DMS153 (cell line): ENCODE measurements at places on chromosomes 7 and 10.
A peak's percentile ranks its signal among the peaks of the same experiment; 100 is the strongest.

DNA sequence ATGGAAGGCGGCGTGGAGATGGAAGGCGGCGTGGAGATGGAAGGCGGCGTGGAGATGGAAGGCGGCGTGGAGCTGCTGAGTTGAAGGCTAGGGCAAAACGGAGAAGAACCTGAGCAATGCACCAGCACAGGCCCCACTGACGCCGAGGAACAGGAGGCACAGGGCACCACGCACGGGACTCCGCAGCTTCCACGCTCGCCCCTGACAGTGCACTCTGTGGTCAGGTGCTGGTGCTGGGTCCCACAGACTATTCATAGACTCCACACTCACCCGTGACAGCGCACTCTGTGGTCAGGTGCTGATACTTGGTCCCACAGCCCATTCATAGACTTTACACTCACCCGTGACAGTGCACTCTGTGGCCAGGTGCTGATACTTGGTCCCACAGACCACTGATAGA lies 34.0 kb downstream of the CPXM2 start:
- no peak for DNase-seq

DNA sequence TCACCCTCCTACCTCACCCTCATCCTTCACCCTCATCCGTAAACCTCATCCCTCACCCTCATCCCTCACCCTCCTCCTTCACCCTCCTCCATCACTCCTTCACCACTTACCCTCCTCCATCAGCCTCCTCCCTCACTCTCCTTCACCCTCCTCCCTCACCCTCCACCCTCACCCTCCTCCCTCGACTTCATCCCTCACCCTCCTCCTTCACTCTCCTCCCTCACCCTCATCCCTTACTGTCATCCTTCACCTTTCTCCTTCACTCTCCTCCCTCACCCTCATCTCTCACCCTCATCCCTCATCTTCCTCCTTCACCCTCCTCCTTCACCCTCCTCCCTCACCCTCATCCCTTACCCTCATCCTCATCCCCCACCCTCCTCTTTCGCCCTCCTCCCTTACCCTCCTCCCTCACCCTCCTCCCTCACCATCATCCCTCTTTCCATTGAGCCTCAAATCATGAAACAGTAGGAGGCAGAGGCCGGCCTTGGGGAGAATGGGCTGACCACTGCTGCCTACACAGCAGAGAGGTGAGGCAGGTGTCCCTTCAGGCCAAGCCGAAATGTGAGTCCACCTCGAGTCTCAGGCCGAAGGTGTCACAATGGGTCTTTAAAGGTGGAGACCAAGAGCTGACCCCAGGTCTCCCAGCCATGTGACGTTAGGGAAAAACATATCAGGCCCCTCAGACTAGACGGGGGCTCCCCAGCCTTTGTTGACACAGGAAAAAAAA lies 53.0 kb downstream of the PDGFA start:
- DNase-seq: no peak

GRCh38 chr10:51524041-51524440 lies 175.4 kb downstream of the CSTF2T start:
- no peak for DNase-seq

- peak; percentile 37 for DNase-seq
These were observed 163.8 kb upstream of the KLF6 start for GRCh38 chr10:3948843-3949242.

- no peak for DNase-seq
These were observed 33.9 kb downstream of the LRRC4 start for GRCh38 chr7:127997226-127997922.

GRCh38 chr7:51973071-51973470 lies 656.5 kb upstream of the COBL start:
- DNase-seq: peak; percentile 14

DNA sequence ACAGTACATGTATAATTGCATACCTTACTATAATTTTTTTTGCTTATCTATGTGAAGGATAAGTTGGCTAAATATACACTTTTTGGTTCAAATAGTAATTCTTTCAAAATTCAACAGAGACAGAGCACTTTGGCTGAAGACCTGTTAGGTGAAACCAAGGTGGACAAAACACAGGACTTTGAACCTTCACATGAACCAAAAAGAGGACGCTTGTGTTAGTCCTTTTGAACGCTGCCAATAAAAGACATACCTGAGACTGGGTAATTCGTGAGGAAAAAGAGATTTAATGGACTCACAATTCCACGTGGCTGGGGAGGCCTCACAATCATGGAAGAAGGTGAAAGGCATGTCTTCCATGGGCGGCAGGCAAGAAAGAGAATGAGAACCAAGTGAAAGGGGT lies 4.7 kb upstream of the AGMO start:
- no peak for DNase-seq

GRCh38 chr10:117622471-117623184 lies 80.1 kb downstream of the EMX2 start:
- no peak for DNase-seq

- DNase-seq: no peak
These were observed 68.0 kb downstream of the TRIL start for GRCh38 chr7:28890137-28890536.

DNA sequence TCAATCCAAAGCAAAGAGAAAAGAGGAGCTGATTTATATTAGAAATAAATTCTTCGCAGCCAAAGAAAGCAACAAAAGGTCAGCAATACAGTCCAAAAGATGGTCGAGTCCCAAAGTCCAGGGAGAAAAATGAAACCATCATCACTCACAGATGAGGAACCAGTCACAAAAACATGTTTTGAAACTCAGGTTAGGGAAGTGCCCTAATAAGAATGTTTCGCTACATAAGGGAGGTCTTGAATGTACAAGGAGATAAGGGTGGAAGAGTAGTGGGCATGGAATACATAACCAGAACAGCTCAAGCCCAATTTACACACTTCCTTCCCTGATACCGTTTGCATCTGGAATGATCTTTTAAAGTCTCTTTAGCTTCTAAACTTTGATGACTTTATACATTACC lies 53.6 kb downstream of the VPS41 start:
- DNase-seq: no peak

DNA sequence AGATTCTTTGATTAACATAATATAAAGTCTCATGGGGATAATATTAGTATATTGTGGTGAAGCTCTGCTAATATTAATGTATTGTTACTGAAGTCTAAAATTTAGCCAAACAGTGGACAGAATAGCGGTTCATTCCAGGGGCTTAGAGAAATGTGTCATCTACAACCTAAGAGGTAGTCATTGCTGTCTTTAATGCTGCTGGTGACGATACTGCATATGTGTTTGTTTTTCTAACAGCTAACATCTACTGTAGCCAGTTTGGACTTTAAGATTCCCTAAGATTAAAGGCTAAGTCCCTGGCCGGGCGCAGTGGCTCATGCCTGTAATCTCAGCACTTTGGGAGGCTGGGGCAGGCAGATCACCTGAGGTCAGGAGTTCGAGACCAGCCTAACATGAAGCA lies 102.0 kb upstream of the SAMD8 start:
- DNase-seq: no peak

- DNase-seq: no peak
These were observed 271.6 kb downstream of the RPS24 start for GRCh38 chr10:78305311-78305710.

- no peak for DNase-seq
These were observed 34.1 kb downstream of the ZRANB1 start for GRCh38 chr10:124975977-124976514.

DNA sequence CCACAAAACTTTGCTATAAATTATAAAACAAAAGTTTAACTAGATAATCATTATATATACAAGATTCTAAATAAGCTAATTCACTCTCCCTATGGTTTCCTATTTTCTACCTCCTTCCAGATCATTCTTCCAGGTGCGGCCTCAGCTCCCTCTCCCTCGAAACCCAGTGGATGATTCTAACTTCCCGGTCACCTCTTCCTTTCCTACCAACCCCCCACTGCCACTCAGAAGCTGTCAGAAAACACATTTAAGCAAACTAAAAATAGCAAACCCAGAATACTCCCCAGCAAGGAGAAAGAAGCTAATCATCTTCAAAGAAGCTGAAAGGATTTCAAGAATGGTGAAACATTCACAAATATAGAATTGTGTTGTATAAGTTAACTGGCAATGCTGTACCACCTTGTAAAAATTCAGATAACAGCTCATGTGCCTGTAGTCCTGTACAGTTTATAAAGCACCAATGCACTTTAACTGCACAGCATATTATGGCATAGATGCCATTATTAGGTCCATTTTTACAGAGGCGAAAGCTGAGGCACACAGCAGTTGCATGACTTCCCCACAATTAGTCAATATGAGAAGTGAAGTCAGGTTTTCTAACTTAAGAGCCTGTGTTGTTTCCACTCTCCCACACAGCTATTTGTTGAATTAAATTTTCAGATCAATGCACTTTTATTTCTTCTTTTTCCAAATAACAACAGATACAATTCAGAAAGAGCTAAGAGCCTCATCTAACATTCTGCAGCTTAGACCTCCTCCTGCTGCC lies 13.7 kb upstream of the DNTT start:
- DNase-seq: no peak

GRCh38 chr10:61592581-61592980 lies 70.1 kb upstream of the CABCOCO1 start:
- DNase-seq: no peak

- peak; percentile 43 for DNase-seq
These were observed 92.9 kb downstream of the CPED1 start for GRCh38 chr7:121081327-121081936.

DNA sequence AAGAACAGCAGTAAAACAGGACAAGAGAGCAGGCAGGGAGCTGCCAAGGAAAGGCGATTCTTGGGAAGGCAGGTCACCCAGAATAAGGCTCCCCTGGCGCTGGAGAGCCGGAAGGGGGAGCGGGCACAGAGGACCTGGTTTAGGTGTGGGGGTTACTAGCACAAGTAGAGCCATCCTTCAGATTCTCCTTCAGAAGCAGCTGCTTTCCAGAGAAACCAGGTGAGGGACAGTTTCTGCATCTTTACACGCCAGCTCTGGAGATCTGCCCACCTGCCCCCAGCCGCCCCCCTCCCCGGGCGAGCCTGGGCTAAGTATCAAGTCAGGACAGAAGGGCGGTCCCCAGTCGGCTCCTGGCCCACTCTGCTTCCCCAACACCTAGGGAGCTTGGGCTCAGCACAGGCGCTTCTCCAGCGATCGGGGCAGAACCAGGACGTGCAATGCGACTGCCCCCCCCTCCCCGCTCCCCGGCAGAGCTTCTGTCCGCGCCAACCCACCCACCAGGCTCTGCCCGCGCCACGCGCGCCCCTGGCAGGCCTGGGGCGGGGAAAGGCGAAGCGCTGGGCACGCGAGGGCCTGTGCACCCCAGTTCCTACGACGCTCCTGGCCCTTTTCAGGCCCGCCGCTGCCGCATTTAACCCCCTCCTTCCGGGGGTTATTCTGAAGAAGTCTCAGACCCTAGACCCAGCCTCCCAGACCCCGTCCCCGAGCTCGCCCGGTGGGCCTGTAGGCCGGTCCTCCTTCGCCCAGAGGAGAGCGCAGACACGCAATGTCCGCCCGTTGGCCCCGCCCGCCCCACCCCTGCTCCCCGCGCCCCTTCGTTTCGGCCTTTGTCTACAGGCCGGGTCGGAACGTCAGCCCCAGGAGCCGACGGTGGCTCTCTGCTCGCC lies 4.4 kb upstream of the EN2 start:
- no peak for DNase-seq

DNA sequence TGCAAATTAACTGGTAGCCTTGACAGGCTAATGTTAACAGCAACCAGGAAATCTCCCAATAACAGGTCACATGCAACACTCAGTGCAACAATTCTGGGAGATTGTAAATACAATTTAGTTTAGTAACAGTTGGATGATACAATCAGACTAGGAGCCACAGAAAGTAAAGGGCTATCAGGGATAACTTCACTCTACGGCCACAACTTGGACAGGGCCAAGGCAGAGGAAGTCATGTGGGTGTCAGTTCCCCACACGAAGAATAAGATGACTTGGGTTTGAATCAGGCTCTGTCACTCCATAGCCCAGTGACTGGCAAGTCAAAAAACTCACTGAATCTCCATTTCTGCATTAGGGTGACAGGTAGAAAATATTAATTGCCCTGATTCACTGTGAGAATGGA lies 217.3 kb upstream of the CCDC6 start:
- DNase-seq: no peak

- no peak for DNase-seq
These were observed 229.0 kb downstream of the STK31 start for GRCh38 chr7:23938937-23939552.

GRCh38 chr7:66859794-66860645 lies 61.0 kb upstream of the TMEM248 start:
- peak; percentile 2 for DNase-seq

DNA sequence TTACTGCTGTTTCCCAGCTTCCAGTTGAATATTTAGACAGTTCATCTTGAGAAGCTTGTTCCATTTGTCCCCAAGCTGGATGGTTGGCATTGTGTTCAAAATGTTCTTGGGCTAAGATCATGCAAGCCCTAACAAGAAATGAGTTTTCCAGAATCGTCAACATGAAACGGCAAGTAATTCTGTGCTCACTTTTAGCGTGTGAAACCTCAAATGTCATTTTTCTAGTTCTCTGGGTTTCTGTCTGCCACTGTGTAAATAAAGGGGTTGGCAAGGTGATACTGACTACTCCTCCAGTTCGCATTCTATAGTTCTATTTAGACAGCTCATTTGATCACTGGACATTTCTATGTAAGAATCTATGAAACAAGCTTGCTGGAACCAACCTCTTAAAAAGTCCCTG lies 194.0 kb downstream of the AHR start:
- DNase-seq: no peak

DNA sequence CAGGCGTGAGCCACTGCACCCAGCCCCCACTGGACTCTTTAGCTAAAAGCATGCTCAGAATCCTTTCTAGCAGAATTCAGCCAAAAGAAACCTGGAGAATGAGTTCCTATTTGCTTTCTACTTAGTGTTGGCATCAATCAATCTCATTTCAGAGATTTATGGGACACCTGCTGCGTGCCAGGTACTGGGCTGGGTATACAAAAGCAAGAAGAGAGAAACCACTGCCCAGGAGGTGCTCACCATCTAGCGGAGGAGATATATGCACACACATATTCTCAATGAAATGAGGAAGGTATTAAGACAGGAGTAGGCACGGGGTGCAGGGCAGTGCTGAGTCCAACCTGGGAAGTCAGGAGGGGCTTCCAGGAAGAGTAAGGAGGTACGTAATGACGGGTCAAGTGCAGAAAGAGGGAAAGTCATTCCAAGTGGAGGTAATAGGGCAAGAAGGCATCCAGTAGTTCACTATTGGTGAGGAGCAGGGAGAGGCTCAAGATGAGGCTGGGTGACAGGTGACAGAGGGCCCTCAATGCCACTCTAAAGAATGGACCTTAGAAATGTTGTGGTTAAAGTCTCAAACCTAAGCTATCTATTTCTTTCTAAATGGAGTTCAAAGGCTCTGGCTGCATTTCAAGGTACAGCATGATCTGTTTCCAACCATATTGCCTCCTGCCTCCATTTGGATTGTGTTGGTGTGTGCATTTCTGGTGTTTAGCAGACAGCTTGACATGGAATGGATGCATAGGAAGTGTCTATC lies 22.1 kb downstream of the ABLIM1 start:
- DNase-seq: peak; percentile 78

GRCh38 chr7:36278620-36279172 lies 111.0 kb upstream of the ANLN start:
- DNase-seq: no peak

DNA sequence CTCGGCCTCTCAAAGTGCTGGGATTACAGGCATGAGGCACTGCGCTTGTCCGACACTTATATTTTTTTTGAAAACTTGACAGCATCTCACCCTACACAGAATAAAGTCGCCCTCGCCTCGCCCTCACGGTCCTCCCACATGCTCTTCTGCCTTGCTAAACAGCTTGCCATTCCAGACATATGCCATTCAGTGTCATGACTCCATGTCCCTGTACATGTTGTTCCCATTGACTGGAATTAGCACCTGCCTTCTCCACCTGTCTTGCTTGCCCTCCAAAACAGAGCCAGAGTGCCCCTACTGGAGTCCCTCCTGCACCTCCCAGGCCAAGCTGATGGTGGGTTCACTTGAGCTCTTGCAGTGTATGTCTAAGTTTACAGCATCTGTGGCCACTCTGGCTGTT lies 6.2 kb downstream of the NIPSNAP2 start:
- DNase-seq: no peak
